ENCODE measurements at places on chromosomes 3 and 15. TPM values are rescaled to one million over a fixed set of nuclear protein-coding genes. Genes with fewer than 3 reads are reported as not detected.

Gene NME9
- total RNA-seq, result not detected

- DNase-seq, result no peak
- H3K4me3 ChIP-seq, result no peak overlapping the region
- H3K27me3 ChIP-seq, result no peaks in the 10 kb centered on the region
- H3K4me1 ChIP-seq, result peaks cover 27% of the 10 kb centered on the region
- peak overlapping the region; percentile 56 for H3K27ac ChIP-seq
Measured at GRCh38 chr3:37032961-37033360, 39.6 kb downstream of the MLH1 start.

Gene ABHD2
- total RNA-seq, result 228 TPM

- DNase-seq, result no peak
- H3K36me3 ChIP-seq, result no peaks in the 10 kb centered on the region
- H3K27ac ChIP-seq, result peak overlapping the region; percentile 22
- H3K4me3 ChIP-seq, result no peak overlapping the region
- no peaks in the 10 kb centered on the region for H3K27me3 ChIP-seq
- no peaks in the 10 kb centered on the region for H3K4me1 ChIP-seq
Measured at GRCh38 chr3:143538577-143538981, 309.7 kb downstream of the SLC9A9 start.

GRCh38 chr3:97705764-97706163, 58.8 kb upstream of the ARL6 start:
- DNase-seq, result no peak
- no peak overlapping the region for H3K4me3 ChIP-seq
- no peak overlapping the region for H3K27ac ChIP-seq
- H3K36me3 ChIP-seq, result no peaks in the 10 kb centered on the region

DNA sequence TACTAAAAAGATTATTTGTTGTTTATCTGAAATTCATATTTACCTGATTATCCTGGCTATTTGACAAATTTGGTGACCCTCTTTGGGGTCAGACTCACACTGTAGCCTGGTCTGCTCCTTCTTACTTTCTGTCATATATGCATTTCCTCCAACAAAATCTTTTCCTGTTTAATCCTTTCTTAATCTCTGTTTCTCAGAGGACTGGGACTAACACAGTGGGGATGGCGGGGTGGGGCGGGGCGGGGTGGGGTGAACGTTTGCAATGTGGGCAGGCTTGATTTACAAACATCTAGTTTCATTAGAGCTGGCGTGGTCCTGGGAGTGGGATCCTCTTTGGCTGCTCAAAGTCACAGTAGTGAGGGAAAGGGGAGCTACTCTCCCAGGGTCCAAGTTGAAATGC, 35.3 kb upstream of the CDCP1 start:
- DNase-seq, result no peak
- H3K27ac ChIP-seq, result no peak overlapping the region
- H3K27me3 ChIP-seq, result no peaks in the 10 kb centered on the region
- no peaks in the 10 kb centered on the region for H3K4me1 ChIP-seq

Gene IQCF5
- total RNA-seq, result not detected

GRCh38 chr3:115760716-115761115, 137.4 kb downstream of the GAP43 start:
- no peaks in the 10 kb centered on the region for H3K36me3 ChIP-seq
- no peak overlapping the region for H3K4me3 ChIP-seq
- DNase-seq, result no peak
- H3K27me3 ChIP-seq, result no peaks in the 10 kb centered on the region

GRCh38 chr15:28101201-28101600, 2.1 kb upstream of the OCA2 start:
- no peak overlapping the region for H3K4me3 ChIP-seq
- no peaks in the 10 kb centered on the region for H3K27me3 ChIP-seq
- H3K36me3 ChIP-seq, result no peaks in the 10 kb centered on the region
- H3K4me1 ChIP-seq, result peaks cover 20% of the 10 kb centered on the region

DNA sequence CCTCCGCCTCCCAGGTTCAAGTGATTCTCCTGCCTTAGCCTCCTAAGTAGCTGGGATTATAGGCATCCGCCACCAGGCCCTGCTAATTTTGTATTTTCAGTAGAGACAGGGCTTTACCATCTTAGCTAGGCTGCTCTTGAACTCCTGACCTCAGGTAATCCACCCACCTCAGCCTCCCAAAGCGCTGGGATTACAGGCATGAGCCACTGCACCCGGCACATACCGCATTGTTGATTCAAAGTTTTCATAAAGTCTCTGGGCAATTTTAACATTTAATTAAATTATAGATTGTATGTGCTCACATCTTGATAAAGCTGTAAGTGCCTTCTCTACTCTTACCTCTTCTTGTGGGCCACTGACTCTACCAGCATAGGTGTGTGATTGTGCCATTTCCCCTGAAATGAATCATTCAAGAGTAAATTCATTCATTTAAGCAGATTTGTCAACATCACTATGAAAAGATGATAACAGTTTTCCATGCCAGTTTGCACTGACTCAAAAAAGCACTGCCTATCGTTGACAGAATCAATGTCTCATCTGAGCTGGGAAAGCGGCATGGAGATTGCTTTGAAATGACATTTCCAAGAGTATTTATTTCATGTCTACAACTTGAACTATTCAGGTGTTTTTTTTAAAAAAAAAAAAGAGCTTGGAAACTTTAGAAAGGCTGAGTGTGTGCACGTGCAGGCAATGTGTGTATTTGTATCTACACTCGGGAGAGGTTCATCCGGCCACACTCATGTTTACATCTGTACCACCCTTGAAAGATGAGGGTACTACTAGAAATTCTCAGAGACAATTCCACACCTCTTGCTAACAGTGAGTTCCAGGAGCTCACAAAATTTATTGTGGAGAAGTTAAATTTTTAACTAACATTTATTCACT, 3.5 kb downstream of the BCL2A1 start:
- no peaks in the 10 kb centered on the region for H3K4me1 ChIP-seq
- H3K27me3 ChIP-seq, result no peaks in the 10 kb centered on the region
- H3K4me3 ChIP-seq, result no peak overlapping the region
- DNase-seq, result no peak

Gene EFCAB12
- not detected for total RNA-seq

Measured in ascending aorta (tissue), 2 donors.